ENCODE measurements at places on chromosomes 4 and X.

GRCh38 chr4:26273616-26273980 lies 47.2 kb upstream of the RBPJ start:
- no peak for DNase-seq

DNA sequence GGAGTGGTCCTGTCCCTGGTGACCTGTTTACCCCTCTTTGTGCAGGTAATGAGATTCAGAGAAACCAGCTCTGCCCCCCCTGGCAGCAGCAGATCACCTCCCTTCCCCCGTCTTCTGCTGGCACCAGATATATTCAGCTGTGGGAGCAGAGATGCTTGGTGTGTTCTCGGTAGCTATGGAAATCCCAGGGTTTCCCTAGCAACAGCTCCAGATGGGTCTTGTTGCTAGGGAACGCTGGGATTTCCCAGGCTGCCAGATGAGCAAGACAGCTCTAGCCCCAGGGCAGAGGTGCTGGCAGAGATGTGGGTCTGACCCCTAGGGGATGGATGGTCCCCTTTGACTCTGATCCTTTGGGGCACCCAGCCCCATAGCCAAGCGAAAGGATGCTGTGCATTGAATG lies 20.2 kb downstream of the CETN2 start:
- no peak for DNase-seq

DNA sequence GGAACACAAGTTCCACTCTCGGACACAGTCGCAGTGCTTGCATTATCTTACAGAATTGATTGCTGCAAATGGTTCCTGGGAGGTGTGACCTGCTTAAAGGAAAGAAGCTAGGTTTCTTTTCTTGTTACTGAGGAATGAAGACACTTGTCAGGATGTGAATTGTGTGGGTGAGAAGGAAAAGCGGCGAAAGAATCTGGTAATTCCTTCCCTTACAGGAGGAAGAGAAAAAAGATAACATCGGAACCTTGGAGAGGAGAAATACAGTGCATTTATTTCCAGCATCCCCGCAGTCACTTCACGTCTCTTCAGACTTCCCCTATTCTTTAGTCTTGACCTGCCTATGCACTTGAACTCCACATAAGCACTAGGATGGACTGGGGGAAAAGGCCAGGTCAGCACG lies 389 bp upstream of the CCSER1 start:
- no peak for DNase-seq

GRCh38 chr4:66035701-66036100 lies 365.4 kb upstream of the EPHA5 start:
- DNase-seq = no peak

- no peak for DNase-seq
These were observed 63.4 kb downstream of the DCUN1D4 start for GRCh38 chr4:51906167-51906958.

GRCh38 chr4:36919721-36920120 lies 324.8 kb upstream of the NWD2 start:
- no peak for DNase-seq

Measured in stimulated activated CD4-positive, alpha-beta T cell treated with anti-CD3 and anti-CD28 coated beads, Interleukin-15, amount 100 ng/mL, for 1 hour (primary cell).